ENCODE measurements at places on chromosomes 11 and 22.

DNA sequence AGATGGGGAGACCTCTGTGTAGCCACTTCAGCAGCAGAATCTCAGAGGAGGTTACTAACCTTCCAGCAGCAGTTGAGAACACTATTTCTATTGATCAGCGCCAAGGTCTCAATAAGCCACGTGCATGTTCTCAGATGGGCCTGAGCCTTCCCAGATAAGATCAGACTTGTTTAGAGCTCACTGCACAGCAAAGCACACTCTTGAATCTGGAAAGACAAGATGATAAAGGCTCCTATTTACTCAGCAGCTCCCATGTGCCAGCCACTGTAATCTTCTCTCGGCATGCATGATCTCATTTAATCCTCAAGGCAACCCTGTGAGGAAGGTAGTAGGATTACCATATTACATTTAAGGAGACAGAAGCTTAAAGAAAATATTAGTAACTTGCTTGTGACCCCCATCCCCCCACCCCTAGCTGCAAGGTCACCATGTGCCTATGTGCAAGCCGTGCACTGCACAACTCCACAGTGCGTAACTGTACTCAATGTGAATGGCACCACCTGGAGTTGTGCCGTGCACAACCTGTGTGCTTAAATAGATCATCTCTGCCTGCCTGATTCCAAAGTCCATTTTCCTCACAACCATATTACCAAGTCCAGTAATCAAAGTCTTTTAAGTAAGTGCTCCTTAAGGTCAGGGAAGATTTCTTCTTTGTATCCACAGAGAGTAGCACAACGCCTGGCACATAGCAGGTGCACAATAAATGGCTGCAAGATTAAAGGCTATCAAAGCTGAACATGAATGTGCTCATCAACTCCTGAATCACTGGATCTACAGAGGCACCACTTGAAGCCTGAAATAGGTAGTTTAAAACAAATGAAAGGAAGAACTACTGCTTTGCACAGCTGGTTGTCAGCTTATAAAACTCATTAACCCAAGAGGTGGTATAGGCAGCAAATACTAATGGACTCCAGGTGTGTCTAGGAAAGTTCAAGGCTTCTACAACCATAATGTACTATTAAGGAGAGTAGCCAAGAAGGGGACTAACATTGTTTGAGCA, 293.8 kb downstream of the BUD13 start:
- no peak for DNase-seq

GRCh38 chr22:45680932-45681700, 9.5 kb downstream of the ATXN10 start:
- DNase-seq: no peak

GRCh38 chr22:45358127-45358526, 48.4 kb downstream of the FAM118A start:
- no peak for DNase-seq

DNA sequence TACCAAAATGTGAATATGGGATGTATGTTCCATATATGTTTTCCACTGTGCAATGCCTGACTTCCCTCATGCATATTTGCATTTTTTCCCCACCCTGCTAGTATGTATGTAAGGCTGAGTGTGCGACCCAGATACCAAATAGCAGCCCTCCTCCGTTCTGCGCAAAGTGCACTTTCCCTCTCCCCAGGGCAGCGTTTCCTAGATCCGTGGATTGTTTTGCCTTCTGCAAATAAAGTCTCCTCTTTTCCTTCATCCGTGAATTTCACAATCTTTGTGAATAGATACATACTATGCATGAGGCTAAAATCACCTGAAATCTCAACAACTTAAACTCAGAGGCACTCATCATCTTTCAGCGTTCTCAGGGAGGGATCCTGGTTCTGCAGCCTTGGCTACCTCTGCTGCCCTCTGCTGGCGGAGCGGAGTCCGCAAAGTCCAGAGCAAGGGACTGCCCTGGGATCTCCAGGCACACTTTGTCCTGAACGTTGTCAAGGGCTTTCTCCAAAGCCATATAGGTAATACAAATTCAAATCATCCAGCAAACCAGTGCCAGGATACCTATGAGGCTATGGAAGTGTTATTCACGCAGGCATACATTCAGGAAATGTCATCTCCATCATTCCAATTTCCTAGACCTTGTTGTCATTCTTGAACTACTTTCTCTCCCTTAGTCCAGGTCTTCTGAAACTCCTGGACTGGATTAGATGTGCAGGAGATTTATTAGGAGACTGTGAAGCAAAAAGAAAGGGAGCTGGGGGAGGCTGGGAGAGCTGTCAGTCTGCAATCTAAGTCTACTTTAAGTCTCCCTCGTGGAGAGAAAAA, 53.1 kb downstream of the CNTF start:
- peak; percentile 86 for DNase-seq

DNA sequence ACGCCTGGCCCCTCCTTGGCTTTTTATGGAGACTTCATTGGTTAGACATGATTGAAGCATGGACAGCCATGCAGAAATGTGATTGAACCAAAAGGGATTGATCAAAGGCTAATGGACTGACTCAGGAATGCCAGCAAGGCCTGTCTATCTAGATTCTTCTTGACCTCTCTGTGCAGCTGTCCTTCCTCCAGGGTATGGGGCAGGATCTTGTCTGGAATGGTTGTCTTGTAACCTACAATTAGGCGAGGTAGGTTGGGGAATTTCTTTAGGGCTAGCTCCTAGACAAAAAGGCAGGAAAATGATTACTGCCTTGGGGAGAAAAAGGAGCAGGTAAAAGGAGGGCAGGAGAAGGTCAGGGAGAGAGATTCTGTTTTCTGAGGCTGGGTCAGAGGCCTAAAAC, 59.6 kb upstream of the INCENP start:
- no peak for DNase-seq

GRCh38 chr11:68778205-68778604, 26.9 kb upstream of the TESMIN start:
- no peak for DNase-seq

Measured in stimulated activated CD4-positive, alpha-beta T cell treated with anti-CD3 and anti-CD28 coated beads, Interleukin-15, amount 100 ng/mL, for 24 hours (primary cell).